ENCODE measurements at places on chromosomes 4 and X.
A peak's percentile ranks its signal among the peaks of the same experiment; 100 is the strongest.

- peak; percentile 13 for DNase-seq
Observed at GRCh38 chrX:106894392-106894909, 8.7 kb downstream of the RIPPLY1 start.

DNA sequence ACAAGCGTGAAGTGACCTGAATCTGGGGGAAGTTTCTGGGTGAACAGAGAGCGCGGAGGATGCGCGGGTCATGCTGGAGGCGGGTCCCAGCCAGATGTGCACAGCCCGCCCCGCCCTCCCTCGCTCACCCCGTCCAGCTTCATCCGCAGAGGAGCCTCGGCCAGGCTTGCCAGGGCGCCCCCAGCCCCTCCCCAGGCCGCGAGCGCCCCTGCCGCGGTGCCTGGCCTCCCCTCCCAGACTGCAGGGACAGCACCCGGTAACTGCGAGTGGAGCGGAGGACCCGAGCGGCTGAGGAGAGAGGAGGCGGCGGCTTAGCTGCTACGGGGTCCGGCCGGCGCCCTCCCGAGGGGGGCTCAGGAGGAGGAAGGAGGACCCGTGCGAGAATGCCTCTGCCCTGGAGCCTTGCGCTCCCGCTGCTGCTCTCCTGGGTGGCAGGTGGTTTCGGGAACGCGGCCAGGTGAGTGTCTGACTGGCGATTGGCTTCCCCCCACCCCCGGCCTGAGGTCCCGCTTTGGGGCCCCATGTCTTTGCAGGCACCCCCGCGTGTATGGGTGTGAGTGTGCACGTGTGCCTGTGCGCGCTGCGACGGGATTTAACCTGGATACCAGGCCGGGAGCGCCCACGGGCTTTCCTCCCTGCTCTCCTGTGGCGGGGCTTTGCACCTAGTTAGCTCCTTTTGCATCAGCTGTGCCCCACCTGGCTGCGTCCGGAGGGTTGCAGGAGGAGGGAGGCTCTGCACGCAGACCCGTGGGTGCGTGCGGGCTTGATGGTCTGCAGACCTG lies at the start of gene EGFL6:
TSS of gene EGFL6 (plus strand) at position 123 of the 782 bp plus-strand sequence. CDS start at position 384, 261 bp downstream.
- no peak for DNase-seq

GRCh38 chrX:42748067-42748850 lies 29.7 kb downstream of the PPP1R2C start:
- DNase-seq = no peak

DNA sequence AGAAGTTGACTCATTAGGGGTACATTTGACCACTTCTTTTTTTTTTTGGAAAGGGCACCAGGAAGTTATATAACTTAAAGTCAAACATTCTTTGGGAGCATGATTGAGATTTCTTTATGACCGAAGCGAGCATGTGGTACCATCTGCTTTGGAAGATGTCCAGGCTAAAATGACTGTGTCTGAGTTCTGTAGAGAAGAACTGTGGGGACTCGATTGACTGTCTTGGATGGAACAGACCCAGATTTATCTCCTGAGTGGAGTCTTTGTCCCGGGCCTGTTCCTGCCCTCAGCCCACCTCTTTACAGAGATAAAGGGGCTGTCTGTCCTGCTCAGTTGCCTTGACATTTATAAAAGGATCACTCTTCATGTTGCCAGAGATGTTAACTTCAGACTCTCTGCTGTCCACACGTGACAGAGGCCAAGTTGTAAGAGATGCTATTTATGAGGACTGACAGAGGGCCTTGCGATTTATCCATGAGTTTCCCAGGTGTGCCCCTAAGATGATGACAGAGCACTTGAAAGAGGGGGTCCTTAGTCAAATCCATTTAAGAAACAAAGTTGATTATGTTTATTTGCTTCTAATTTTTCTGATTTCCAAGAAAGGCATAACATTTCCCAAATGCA lies 16.8 kb downstream of the SMIM20 start:
- no peak for DNase-seq

DNA sequence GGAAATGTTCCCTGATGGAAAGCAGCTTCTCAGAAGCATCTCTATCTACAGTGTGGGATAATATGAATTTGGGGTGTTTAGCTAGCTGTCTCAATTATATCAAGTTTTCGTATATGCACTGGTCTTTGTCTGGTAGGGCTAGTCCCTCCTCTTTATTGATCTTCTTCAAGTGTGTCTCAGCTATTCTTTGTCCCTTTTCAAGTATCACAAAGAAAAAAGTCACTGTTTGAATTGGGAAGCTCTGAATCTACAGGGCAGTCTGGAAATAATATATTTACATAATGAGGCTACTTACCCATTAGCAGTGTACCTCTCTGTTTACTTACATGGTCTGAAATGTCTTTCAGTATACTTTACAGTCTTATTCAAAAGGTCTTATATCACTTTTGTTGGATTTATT lies 526.0 kb downstream of the IL1RAPL1 start:
- no peak for DNase-seq

DNA sequence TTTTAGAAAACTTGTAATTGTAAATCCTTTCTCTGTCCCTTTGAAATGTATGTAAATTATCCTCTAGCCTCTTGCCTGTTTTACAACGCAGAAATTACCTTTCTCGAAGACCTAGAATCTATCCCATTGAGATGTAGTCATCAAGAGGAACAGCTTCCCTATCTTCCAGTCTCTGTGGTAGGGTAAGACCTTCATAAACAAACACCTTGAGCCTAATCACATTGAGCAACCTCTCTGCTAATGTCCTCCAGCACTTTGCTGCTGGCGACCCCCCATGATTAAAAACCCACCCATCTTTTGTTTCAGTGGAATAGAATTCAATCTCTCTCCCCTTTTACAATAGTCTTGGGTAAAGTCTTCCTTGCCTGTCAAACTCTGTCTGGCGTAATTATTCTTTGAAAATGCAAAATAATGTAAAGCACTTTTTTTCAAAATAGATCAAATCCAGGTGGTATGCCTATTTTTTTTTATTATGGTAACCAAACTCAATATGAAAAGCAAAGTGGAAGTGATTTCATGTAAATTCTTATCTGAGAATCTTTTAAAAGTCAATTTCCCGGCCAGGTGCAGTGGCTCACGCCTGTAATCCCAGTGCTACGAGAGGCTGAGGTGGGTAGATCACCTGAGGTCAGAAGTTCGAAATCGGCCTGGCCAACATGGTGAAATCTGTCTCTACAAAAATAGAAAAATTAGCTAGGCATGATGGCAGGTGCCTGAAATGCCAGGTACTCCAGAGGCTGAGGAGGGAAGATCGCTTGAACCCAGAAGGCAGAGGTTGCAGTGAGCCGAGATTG lies 237.9 kb downstream of the GRXCR1 start:
- no peak for DNase-seq

- DNase-seq = no peak
Observed at GRCh38 chr4:180363815-180364214, 1879.4 kb upstream of the TENM3 start.

DNA sequence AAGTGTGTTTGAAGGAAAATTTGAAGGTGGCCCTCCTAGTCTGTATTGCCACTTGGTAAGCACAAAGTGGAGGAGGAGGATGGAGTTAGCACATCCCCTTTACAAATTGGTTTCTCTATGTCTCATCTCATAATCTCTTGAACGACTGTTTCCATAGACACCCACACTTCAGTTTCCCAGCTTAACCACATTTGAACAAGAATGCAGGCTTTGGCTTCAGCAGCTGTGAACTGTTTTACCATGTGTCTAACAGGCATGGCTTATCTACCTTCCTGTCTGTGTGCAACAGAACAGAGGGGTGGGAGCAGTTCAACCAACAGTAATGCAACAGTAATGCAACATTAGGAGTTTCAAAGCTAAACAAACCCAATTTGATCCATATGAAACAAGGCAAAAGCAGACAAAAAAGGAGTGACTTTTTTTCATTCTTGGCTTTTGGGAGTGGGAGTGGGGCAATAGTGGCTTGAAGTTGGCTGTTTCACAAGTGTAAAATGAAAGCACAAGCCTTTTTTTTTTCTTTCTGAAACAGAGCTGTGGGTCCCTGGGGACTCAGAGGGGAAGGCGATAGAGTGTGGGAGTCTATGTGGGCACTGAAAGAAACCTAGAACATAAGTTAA lies 108.0 kb downstream of the ITM2A start:
- peak; percentile 21 for DNase-seq

DNA sequence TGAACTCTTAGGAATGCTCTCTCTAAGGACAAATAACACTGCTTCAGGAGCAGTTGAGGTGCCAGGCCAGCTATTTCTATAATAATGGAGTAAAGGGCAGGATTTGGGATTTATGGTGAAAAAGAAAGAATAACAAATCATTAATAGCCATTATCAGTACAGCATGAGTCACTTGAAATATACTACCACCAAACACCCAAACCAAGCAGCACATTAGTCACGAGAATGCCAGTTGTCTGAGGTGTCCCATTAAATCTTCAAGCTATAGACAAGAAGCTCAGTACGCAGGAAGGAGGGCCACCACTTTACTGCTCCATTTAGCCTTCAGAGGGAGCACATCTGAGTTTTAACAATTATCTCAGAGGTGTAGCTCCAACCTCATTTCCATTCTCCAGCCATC lies 106.8 kb upstream of the MAGEA10 start:
- DNase-seq = no peak

GRCh38 chr4:159483782-159484741 lies 381.2 kb downstream of the RAPGEF2 start:
- DNase-seq = no peak

- no peak for DNase-seq
Observed at GRCh38 chr4:111991163-111991562, 154.1 kb upstream of the FAM241A start.

GRCh38 chr4:53653484-53654053 lies 62.3 kb upstream of the LNX1 start:
- no peak for DNase-seq

- DNase-seq = no peak
Observed at GRCh38 chr4:25075851-25076250, 45.1 kb upstream of the LGI2 start.

DNA sequence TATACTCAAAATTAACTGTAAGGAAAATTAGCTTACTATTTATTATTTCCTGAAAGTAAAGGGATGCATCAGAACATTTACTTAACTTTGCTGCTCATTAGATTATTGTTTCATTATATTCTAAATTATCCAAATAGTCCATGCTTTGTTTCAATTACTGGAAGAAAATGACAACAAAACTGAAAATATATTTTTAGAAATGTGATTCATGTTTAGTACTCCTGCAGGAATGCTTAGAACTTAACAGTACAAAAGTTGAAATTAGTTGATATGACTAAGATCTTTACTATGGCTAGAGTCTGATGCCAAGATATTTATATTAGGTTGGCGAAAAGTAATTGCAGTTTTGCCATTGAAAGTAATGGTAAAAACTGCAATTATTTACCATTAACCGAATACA lies 660.5 kb upstream of the PABPC4L start:
- DNase-seq = no peak

DNA sequence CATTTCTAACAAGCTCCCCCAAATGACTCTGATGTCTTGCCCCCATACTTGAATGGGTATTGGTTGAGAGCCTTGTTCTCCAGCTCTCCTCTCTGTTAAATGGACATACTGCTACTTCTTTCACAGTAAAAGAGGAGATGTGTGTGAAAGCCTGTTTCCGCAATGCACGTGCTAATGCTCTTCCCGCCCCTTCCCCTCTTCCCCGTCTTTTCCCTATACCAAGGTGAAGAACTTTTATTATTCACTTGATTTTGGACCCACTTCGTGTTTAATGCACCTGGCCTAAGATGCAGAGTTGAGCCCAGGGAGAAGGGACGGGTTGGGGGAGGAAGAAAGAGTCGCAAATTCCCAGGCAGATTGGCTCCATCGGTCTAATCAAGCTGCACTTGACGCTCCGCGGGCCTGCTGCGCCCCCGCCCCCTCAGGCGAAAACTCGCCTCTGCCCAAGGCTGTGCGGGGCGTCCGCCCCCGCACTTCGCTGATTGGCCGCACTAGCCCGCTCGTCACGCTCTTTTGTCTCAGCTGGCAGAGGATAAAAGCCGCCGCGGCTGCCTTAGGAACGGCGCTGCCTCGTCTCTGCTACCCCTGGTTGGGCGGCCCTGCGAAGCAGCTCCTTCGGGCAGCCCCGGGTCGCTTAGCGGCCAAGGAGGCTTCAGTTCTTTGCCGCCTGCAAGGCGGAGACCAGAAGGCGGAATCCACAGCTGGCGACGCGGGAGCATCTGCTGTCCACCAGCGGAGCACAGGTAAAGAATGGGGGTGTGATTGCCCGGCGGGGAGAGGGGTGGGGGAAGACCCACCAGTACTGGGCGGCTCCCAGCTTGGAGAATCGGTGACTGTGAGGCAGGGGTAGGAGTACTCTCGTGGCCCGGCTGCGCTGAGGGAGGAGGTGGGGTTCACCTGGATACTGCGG lies at the start of gene ZCCHC12:
TSS of gene ZCCHC12 (plus strand) at position 562 of the 910 bp plus-strand sequence. CDS start 1,421 bp downstream, outside the sequence.
- no peak for DNase-seq

GRCh38 chr4:126583509-126583908 lies 1049.2 kb upstream of the INTU start:
- DNase-seq = no peak

DNA sequence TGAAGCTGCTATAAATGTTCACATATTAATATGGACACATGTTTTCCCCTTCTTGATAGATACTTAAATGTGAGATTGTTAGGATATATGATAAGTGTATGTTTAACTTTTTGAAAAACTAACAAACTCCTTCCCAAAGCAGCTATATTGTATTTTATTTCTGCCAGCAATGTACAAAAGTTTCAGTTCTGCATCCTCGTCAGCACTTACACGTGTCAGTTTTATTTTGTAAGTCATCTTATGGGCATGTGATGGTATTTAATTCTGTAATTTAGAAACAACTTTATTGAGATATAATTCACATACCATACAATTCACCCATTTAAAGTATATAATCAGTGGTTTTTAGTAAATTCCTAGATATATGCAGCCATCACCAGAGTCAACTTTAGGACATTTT lies 31.6 kb downstream of the RAPGEF2 start:
- DNase-seq = no peak

DNA sequence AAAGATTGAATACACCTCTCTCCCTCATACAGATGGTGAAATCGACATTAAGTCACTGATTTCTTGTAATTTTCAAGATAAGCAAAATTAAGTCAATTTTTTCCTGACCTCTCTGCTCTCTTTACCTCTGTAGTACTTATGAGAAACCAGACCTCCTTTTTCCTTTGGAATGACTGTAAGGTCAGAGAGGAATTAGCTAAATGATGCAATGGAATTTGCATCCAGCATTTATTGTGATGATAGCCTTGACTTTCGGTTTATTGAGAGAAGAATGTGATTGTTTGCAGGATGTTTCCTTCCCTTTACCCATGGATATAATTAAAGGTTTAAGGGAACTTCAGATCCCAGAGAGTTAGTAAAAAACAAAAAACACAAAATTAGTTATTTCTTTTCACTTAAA lies 22.4 kb downstream of the STK26 start:
- DNase-seq = no peak

- DNase-seq = no peak
Observed at GRCh38 chr4:145566086-145566708, 53.0 kb upstream of the MMAA start.

DNA sequence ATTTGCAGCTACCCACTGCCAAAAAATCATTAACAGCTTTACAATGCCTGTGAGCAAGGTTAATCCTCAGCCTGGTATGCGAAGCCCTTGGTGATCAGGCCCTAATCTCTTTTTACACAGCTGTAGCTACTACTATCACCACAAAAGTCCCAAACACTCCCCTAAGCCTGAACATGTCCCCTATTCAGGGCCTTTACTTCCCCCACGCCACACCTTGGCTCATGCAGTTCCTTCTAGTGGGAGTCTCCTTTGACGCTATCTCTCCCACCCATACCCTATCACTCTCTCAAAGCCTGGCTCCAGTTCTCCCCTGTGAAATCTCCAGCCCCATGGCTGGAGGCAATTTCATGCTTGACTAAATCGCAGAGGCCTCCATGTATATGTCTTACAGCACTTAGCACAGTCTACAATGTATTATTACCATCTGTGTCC lies 90.6 kb upstream of the CBR4 start:
- no peak for DNase-seq
